ENCODE measurements at places on chromosomes 2 and 18.

GRCh38 chr2:101310834-101311695 is 2.6 kb upstream of the RNF149 start:
- DNase-seq, result peak; percentile 35

- no peak for DNase-seq
Measured at GRCh38 chr18:68448736-68449135, 266.2 kb downstream of the TMX3 start.

- no peak for DNase-seq
Measured at GRCh38 chr18:21342372-21342771, 100.3 kb downstream of the GREB1L start.

DNA sequence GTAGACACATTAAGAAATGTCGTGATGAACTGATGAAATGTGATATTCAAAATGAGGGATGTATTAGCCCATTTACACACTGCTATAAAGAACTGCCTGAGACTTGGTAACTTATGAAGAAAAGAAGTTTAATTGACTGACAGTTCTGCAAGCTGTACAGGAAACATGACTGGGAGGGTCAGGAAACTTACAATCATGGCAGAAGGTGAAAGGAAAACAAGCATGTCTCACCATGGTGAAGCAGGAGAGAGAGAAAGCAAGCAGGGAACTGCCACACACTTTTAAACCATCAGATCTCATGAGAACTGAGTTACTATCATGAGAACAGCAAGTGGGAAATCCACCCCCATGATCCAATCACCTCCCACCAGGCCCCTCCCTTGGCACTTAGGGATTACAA is 1010.8 kb upstream of the CELF4 start:
- DNase-seq, result no peak
